K562 (cell line): ENCODE measurements at places on chromosomes 7 and 10. TPM values are rescaled to one million over a fixed set of nuclear protein-coding genes. Genes with fewer than 3 reads are reported as not detected.

DNA sequence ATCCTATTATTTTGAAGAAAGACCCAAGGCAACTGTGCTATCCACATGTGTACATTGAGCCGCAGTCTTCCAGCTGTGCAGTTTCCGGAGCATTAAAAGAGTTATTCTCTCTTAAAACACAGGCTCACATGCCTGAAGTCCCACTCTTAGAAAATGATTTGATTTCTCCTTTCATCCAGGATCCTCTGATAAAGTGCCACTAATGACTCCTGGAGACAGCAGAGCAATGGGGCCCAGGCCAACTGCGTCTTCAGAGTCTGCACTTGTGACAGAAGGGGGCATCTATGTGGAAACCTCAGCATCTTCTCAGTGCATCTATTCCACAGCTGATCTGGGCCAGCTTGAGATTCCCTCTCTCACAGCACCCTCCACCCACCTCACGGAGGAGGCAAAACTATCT, 482.1 kb upstream of the AKR1E2 start:
- DNase-seq, result no peak

LRRTM3 gene
- total RNA-seq, result not detected in 2 replicates

DNA sequence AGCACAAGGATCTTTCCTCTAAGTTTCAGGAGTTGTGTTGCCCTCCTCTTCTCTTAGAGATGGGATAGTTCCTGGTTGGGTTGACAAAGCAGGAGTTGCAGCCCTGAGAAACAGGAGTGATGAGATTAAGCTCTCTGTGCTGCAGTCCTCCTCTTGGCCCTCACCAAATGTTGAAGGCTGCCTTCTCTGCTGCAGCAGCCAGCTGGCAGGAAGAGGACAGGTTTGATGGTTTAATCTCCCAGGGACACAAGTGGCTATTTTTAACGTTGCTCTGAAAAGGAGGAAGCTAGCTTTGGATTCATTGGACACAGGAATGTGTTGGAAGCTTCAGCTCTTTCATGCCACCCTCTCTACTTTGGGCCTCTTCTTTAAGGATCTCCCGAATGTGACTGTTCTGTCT, 9.4 kb downstream of the STRIP2 start:
- DNase-seq, result no peak

TMEM273 gene
- total RNA-seq, result 63.1 and 64.3 TPM in 2 replicates

TSPAN13 gene
- 26.8 and 28.9 TPM in 2 replicates for total RNA-seq

C7orf57 gene
- not detected in 2 replicates for total RNA-seq

DNA sequence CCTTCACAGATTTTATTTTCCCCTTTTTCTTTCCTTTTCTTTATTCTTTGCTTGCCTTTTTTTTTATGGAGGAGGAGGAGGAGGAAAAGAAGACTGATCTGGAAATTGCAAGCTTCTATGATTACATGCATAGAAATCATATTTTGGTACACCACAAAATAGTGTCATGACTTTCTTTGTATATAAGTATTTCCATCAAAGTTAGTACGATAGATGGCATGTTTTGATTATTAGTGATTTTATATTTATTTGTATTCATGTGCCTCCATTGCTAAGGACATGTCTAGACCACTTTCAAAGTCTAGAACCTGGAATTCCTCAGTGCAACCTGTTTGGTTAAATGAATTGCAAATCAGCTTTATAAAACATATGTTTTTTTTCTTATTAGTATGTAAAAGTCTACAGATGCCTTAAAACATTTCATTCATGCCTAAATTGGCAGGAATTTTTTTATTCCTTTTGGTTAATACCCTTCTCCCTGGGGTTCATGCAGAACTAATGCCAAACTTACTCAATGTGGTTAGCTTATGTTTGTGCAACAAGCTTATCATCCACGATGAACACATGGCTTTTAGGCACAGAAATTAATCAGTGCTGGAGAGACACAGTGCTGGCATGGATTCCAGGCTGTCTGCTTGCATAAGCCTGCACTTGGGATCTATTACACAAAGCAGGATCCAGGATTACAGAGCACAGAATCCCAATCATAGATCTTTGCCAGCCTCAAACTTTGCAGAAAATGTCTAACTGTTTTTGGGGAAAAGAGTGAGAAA, 213.1 kb downstream of the CHRM2 start:
- DNase-seq, result no peak

- DNase-seq, result no peak
These were observed 78.9 kb downstream of the MTPN start for GRCh38 chr7:135898226-135898625.

DNA sequence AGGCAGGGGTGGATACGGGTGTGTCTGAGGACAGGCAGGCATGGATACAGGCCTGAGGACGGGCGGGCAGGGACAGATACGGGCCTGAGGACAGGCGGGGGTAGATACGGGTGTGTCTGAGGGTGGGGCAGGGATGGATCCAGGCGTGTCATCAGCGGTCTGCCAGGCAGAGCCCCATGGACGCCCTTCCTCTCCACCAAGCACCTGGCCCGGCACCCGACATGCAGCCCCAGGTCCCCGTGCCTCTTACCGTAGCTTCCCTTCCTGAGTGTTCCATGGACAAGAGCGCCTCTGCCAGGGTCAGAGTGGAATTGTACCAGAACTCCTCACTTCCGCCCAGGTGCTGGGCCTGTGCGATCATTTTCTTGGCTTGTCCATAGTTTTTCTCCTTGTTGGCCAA, 74.6 kb upstream of the NKX6-2 start:
- DNase-seq, result no peak

DNA sequence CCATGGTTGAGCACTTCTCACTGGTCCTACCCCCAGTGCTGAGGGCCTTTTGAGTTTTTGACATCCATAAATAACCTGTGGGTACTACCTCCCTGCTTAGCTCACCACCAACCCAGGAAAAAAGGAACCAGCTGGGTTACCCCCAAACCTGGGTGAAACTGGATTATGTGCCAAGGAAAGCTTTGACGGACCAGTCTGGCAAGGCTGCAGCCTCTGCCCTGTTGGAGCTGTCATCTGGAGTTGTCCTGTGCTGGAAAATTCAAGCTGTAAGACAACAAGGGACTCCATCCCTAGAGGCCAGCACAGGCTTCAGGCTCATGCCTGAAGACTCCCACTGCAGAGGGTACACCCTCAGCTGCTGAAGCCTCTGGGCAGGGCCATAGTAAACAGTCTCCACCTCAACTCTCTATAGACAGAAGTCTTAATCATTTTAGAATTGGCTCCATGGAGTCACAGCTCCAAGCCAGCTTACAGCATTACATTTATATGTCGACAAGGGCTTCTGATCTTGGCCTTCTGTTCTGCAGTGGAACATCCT, 115.5 kb upstream of the AFAP1L2 start:
- no peak for DNase-seq

GRCh38 chr7:106369816-106370215, 85.0 kb upstream of the NAMPT start:
- DNase-seq, result no peak

DPYSL4 gene
- total RNA-seq, result 0.11 TPM in 1 of 2 replicates, not detected in the other
